Muscle of leg (tissue), 16 donors: ENCODE measurements at places on chromosomes 3 and 15.

DNA sequence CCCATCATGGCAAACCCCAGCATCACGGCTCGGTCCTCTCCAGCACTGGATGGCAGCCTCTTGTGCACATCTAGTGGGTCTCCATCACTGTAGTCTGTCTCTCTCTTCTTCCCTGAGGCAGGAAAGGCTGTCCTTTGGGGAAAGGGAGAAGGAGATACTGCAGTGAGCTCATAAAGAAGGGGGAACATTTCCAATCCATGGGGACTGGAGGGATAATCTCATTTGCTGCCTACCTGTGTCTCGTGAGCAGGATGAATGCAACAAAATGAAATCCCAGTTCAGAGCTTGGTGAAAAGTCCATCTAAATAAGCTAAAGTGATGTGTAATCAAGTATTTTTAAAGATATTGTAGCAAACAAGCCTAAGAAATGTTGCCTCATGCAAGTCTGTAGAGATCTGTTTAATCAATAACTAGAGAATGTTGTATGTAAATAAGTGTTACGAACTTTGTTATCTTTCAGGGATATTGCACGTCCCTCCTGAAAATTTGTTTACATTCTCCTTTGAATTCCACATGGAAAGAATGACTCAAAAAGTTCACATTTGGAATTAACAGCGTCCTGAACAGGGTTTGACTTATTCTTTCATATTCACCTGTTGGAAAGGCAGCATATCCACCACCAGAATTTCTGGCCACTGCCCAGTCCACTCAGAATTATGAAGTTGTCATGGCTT, at the start of gene KCNMB3:
KCNMB3 (minus strand) TSS at position 312 of the 674 bp plus-strand sequence; CDS start at position 188, 124 bp downstream.
- no peak for DNase-seq

DNA sequence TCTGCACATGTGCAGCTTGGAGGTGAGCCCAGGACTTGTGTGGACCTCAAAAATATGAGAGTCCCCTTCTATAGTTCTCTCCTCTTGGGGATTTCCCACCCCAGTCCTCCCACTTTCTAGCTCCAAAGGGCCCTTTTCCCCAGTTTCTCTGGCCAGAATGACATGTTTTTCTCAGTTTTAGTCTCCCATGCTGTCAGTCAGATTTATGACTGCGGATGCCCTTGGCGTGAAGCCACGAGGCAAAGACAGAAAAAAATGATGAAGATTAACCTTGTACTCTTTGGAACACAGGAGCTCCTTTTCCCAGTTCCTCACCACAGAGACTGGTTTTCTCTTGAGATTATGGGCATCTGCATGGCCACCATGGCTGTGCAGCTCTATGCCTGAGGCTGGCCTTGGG, 72.0 kb upstream of the TTBK2 start:
- peak; percentile 8 for DNase-seq

GRCh38 chr3:146502887-146503460, 33.6 kb upstream of the PLSCR2 start:
- DNase-seq: no peak

- no peak for DNase-seq
These were observed 10.7 kb downstream of the NFKBIZ start for GRCh38 chr3:101859882-101860448.

GRCh38 chr15:77352887-77353286, 67.0 kb downstream of the PEAK1 start:
- peak; percentile 91 for DNase-seq

DNA sequence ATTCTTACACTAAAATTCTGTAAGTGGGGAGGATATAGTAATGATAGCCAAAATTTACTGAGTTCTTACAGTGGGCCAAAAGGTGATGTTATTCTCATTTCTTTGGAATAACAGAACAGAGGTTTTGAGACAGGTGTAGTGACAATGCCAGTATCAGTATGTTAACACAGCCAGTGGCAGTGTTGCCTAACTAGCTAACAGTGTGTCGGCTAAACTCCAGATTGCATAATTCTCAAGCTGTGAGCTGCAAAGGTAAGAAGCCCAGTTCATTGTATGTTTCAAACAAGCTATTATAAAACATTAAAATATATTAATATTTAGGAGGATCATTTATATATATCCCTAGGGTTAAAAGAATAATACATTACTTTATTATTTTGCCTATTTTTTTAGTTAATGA, 920 bp downstream of the SLC15A2 start:
- DNase-seq: peak; percentile 19

DNA sequence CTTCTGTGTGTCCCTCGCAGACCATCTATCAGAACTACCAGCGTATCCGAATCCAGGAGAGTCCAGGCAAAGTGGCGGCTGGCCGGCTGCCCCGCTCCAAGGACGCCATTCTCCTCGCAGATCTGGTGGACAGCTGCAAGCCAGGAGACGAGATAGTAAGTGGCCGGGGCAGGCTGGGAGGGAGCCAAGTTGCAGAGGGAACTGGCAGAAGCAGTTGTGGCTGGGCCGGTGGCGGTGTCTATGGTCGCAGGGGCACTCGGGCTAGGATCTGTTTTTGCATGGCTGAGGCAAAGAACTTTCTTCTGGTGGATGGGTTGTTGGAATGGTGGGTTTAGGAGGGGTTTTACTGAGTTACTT, 10.1 kb downstream of the MCM2 start:
- DNase-seq: peak; percentile 69

DNA sequence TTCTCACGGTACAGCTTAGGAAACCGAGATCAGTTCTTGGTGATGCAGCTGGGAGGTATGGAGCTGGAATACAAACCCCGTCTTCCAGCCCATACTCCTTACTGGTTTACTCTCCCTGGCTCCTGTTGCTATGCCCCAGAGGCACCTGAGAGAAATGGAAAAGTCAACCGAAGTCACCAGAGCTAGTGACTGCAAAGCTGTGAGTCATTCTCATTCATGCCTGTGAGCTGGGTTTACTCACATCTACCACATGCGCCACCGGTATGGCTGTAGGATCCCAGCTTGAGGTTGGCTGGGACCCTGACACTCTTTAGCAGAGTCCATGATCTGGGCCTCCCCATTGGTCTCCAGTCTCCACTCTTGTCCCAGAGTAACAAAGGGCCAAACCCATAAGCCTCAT, 111.5 kb upstream of the ETV5 start:
- no peak for DNase-seq

DNA sequence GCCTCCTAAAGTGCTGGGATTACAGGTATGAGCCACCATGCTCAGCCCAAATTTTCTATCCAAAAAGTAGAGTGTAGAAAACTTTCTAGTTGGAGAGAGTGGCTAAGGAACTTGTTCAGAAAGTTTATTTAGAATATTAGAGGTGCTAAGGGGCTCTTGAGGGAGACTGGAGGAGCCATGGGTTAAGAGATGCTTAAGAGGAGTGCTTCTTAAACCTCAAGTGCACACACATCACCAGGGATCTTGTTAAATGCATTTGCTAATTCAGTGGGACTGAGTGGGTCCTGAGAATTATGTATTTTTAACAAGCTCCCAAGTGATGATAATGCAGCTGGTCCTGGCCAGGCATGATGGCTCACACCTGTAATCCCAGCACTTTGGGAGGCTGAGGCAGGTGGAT, 29.7 kb upstream of the SLMAP start:
- DNase-seq: no peak

DNA sequence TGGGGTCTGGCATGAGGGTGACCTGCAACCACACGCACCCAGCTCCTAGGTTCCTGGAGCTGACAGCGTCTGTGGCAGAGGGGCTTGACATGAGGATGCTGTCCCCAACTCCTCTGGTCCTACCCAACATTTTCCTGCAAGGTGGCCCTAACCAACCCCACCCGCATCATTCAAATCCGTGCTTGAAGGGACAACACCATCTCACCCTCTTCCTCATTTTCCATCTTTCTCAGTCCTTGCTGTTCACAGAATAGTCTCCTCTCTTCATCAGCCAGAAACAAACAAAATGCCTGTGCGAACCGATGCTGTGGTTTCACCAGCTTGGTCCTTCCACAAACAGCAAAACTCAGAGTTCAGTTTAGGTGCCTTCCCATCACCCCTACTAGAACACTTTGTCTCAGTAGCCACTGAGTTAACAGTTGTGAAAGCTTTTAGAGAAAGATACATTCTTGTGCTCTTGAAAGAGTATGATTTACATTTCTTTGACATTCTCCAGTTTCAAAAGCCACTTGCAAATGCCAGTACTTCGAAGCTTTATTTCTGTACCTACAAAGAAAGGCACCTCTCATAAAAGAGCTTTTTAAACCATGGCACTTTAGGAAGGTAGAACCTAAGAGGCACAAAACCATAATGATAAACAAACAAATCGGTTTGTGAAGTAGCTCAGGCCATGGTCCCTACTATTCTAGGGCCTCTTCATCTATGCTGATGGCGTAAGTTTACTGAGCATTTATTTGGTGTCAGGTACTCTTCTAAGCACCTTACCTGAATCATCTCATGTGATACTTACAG, 360.1 kb downstream of the SHQ1 start:
- DNase-seq: no peak

DNA sequence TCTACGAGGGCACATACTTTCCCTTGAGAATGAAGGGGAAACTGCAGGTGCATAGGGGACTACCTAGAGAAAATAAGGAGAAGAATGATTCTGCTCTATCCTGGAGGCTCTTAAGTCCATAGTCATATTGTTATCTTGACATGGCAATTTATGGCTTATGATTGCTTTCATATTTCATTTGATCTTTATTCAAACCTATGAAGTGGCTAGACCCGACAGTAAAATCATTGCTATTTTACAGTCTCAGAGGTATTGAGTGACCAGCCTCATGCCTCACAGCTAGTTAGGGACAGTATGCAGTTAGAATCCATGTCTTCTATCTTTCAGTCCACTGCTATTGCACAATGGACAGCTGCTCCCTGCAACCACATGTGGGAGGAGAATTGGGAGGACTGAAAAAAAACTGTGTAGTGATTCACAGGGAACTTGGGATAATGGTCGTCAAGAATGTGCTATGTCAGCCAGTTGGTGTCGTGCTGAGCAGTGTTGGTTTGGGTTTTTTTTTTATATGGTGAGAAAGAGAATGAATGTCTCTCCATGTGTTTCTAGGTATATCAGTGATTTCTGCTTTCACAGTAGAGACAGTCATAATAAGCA, 63.2 kb upstream of the SPPL2A start:
- peak; percentile 75 for DNase-seq
